ENCODE measurements at places on chromosomes 13 and 19.

DNA sequence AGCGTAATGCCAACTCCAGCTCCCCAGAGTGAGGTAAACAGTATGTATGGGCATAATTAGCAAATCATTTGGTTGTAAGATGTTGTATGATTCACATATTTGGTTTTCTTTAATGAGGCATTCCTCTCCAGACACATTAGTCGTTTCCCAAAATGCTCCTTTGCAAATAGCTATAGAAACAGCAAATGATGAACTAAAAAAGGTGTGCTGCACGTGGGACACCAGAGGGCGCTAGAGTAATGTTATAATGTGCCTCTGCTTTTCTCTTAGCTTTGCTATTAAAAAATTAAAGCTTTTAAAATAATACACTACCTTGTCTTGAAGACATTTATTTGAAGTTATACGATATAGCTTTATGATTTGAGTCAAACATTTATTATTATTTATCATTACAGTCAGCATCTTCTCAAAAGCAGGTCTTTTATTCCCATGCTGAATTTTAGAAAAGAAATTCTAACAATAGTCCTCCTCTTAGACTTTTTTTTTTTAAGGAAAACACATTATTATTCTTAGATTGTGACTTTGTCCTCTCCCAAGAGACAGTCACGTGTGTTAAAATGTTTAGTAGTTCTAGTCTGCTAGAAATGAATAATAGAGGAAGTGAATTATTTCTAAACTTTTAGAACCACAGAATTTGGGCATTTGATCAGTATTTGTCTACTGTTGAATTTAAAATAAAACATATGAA lies 121.6 kb upstream of the FRY start:
- no peak for DNase-seq

- DNase-seq = no peak
These were observed 1.6 kb downstream of the TNFSF9 start for GRCh38 chr19:6532244-6532999.

DNA sequence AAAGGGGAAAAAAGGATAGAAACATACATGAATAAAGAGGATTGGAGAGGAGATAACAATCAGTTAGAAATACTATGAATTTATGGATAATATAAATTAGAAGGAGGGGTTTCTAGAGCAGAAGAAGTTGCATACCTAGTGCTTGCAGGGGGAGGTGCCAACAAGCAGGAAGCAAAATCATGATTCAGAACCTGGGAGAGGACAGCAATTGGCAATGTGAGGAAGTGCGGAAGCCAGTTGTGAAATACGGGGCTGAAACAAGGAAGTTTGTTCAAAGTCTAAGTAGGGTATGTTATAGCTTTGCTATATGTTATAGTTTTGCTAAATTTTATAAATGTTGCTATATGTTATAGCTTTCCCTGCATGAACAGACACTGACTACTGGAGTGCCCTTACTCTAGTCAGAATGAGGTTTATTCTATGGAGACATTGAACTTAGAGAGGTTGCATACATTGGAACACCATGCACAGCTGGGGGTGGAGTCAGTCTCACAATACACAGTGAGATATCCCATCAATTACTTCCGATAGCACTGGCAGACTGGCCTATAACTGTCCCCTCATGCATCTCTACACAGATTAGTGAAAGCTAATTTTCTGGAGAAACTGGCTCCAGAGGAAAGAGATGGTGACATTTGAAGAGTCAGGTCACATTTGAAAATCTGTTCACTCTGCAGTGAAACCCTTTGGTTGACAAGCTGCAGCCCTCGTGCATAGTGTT lies 92.1 kb downstream of the GPC6 start:
- DNase-seq = no peak

GRCh38 chr19:10968527-10969135 lies 7.8 kb downstream of the SMARCA4 start:
- DNase-seq = no peak

DNA sequence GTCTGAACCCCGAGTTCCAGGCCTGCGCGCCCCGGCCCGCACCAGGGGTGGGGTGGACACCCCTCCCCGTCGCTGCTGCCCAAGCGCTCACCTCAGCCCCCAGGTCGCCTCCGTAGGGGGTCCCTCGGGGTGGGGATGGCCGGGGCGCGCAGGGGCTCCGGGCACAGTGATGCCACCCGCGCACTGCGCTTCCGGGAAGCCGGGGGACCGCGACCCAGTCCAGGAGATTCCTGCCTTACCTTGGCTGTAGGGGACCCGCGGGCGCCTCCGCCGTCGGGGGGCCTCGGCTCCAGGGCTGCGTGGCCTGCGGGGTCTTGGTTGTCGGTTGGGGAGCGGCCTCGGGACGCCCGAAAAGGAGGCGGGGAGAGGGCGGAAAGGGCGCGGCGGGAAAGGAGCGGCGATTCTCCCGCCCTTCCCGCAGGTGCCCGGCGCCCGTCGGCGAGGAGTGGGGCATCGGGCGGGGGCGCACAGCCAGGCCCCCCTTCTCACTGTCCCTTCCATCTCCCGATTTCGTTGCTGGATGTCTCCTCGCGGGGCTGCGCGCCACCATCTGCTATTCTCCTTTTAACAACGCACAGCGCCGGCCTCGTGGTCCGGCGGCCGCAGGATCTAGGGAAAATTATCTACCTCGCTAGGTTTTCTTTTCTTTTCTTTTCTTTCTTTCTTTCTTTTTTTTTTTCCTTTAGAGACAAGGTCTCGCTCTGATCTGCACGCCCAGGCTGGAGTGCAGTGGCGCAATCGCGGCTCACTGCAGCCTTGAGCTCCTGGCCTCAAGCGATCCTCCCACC lies at the start of gene KEAP1:
TSS of gene KEAP1 (minus strand) at position 355 of the 788 bp plus-strand sequence. CDS start 3,323 bp downstream, outside the sequence.
- no peak for DNase-seq

- no peak for DNase-seq
These were observed 29.1 kb downstream of the CATSPERD start for GRCh38 chr19:5749505-5749904.

GRCh38 chr13:77139306-77139705 lies 112.3 kb upstream of the FBXL3 start:
- no peak for DNase-seq

DNA sequence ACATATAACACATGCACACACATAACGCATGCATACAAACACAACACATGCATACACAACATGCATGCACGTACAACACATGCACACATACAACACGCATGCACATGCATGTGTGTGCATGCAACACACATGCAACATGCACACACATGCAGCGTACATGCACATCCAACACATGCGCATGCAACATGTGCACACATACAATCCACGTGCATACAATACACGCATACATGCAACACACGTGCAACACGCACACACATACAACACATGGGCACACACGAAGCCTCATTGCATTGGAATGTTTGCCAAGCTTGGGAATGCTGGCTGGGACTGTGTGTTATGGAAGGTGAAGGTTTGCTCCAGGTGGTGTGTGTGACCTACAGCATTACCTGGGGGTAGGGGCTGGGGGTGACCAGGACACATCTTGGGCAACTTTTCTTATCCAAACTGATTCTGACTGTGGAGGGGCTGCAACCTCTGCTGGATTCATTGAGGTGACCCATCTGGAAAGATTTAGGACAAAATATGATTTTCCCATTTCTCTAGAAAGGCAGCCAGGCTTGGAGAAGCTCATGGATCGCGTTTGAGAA lies 58.9 kb downstream of the SPACA7 start:
- DNase-seq = no peak

DNA sequence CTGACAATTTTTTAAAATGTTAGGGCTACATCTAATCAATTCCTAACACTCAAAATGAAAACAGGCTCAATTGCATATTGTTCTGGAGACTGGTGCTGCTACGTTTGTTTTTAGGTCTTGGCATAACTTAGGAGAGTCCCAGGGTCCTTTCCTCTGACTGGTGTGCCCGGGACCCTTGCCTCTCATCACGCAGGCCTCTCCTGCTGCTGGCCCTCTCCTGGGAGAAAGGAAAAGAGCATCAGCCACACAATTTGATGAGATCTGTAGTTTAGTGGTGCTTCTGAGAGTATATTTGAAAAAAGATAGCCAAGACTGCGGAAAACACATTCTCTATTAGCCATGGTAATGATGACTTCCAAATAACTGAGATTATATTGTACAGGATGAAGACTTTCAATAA lies 380.0 kb downstream of the KLF12 start:
- DNase-seq = no peak

DNA sequence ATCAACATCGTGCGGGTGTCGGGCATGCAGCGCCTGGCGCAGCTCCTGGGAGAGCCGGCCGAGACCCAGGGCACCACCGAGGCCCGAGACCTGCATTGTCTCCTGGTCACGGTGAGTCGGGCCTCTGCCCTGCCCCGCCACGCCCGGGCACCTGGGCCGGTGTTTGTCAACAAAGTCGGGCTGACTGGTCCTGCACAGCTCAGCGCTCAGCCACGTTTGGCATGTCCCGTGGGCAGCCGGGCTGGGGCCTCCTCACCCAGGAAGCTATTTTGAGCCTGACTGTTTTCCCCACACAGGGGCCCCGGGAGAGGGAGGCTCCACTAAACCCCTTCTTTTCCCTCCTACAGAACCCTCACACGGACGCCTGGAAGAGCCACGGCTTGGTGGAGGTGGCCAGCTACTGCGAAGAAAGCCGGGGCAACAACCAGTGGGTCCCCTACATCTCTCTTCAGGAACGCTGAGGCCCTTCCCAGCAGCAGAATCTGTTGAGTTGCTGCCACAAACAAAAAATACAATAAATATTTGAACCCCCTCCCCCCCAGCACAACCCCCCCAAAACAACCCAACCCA lies 1.3 kb downstream of the GADD45B start:
- DNase-seq = no peak

DNA sequence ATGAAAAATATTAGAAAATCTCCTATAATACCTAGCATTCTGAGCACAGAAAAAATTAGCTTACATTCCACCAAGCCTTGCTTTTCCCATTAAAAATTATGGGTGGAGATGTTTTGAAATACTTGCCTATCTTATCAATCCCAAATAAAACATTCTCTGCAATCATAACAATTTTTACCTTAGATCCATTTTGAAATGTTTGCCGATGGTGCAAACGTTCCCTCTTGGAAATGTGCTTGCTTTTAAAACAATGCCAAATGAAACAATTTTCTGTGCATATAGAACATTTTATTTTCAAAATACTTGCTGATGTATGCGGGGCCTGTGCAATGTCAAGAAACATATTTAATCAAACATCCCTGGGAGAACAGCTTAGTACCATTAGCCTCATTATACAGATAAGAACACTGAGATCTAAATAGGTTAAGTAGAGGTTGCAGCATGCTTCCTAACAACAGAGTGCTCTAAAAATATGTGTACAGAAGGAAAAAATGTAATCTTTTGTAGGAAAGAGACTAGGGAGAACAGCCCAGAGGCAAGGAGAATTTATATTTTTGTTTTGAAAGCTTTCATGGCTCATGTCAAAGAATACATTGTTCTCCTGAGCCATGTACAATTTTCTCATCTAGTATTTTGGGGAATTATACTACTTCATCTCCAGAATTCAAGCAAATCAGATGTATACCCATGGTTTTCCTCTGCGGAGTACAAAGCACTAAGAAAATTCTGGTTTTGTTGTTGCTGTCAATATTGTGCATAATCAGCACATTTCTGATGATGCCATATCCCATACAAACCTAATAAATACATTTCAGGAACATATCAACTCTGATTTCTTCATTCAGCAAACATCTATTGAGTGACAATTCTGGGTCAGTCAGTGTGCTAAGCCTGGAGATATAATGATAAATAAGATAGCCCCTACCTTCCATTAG lies 25.9 kb upstream of the FNDC3A start:
- no peak for DNase-seq

GRCh38 chr13:68254151-68254550 lies 1024.0 kb upstream of the PCDH9 start:
- DNase-seq = no peak

DNA sequence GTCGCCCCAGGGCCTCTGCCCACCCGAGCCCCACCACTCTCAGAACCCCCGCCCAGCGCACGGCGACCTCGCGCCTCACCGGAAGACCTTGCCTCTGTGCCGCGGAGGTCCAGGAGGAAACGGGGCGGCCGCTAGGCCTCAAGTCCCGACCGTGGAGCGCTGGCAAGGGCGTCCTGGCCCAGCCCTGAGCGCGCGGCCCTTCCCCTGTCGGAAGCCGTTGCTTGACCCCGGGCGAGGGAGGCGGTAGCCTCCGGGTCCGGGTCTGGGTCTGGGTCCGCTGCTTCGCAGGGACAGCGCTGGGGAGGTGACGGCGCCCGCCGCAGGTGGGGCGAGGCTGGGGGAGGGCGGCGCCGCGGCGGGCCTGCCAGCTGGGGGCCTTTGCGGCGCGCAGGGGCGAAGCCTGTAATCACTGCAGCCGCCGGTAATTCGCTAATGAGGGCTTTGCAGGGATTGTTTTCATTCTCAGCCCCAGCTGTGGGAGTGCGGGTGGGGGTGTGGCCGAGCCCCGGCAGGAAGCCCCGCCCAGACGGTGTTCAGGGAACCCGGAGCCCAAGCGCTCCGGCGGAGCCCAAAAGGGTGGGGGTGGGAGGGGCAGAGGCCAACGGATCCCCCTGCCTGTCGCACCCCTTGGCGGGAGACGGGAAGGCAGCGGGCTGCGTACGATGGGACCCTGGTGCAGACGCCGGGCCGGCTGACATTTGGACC lies 8.6 kb downstream of the C19orf25 start:
- DNase-seq = no peak

- DNase-seq = no peak
These were observed 6.4 kb downstream of the KLF16 start for GRCh38 chr19:1856698-1857603.

GRCh38 chr13:24220086-24220703 lies 59.7 kb downstream of the SPATA13 start:
- DNase-seq = no peak

GRCh38 chr19:7678971-7679751 lies 1.5 kb upstream of the TRAPPC5 start:
- no peak for DNase-seq

- DNase-seq = no peak
These were observed 39.7 kb downstream of the RCBTB2 start for GRCh38 chr13:48493066-48493765.

GRCh38 chr13:27336014-27336673 lies 65.5 kb downstream of the RASL11A start:
- DNase-seq = no peak

DNA sequence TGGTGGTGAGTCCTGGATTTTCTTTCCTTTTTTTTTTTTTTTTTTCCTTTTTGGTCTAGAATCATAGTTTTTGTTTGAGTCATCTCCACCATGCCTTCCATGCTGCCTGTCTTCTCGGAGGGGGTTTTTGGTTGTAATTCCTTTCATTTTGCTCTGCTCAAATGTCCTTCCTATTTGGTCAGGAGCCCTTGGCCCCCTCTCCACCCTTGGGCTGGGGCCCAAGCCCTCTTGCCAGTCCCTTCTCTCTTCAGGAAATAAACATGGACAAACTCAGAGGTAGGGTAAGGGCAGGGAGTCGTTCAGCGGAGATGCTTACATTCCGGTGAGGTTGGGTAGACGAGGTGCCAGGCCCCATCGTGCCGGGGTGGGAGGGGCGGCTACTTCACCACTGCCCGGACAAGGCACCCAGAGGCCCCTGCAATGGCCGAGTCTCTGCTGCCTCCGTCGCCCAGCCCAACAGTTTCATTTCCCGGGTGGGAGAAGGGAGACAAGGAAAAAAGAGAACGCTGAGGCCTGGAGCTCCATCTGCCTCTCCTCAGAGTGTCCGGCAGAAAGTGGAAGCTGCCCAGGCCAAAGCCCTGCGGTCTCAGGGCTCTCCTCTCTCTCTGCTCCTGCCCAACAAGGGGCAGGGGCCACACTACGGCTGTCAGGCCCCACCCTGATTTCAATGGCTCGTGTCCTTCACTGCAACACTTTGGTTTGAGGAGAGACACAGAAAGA lies 12.7 kb downstream of the ZNF574 start:
- no peak for DNase-seq

GRCh38 chr13:111399334-111399733 lies 78.9 kb downstream of the TEX29 start:
- no peak for DNase-seq

Data from NCI-H187 (cell line).